ENCODE measurements at places on chromosomes 7 and 10.

DNA sequence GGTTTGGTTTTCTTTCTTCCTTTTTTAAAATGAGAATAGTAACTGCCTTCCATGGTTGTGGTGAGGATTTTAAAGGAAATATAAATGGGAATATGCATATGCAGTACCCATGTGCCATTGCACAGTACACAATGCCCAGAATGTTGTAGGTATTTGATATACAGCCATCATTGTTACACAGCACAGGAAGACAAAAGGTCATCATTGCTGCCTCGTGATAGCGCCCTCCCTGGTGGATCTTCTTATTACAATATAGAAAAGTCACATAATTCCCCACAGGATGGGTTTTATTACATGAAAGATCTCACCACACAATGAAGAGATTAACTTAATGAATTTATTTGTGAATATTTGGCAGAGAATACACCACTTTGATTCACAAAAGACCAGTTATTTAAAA lies 76.5 kb downstream of the PPP1R17 start:
- DNase-seq = no peak

GRCh38 chr10:78749898-78750297 lies 318.9 kb upstream of the ZMIZ1 start:
- no peak for DNase-seq

DNA sequence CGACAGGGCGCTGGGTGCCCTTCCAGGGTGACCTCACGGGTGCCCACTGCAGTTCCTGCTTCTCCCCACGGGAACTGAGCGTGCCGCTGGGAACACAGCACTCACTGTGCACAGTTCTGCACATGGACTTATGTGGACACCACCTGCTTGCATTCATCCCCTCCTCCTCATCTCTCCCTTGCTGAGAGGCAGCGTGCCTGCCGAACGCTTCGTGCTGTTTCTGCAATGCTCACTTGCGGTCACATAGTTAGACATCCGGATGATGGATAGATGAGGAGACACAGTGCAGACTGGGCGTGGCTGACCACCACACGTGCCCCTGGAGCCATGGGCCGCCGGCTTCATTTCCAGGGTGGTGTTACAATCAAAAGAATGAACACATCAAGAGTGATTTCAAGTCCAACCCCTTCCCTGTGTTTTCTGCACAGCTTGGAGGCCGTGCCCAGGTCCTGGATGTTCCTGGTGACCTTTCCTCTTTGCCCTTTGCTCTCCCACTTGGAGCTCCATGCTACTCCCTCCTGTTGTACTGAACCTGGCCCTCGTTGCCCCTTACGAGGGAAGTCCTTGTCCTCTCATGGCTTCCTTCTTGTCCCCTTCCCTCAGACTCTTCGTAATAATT lies 119.4 kb downstream of the VIPR2 start:
- no peak for DNase-seq

DNA sequence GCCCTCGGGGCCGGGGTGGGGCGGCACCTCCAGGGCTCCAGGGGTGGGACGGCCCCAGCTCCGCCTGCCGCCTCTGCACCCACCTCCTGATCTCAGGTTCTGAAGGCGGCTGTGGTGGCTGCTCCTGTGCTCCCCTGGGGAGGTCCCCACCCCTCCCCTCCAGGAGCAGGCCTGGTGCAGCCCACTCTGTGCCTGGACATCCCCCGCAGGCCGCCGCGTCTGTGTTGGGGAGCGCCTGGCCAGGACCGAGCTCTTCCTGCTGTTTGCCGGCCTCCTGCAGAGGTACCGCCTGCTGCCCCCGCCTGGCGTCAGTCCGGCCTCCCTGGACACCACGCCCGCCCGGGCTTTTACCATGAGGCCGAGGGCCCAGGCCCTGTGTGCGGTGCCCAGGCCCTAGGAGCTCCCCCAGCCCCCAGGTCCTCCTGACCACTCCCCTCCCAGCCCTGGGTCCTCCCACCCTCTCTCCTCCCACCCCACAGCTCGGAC lies 5.5 kb downstream of the CYP2W1 start:
- no peak for DNase-seq

DNA sequence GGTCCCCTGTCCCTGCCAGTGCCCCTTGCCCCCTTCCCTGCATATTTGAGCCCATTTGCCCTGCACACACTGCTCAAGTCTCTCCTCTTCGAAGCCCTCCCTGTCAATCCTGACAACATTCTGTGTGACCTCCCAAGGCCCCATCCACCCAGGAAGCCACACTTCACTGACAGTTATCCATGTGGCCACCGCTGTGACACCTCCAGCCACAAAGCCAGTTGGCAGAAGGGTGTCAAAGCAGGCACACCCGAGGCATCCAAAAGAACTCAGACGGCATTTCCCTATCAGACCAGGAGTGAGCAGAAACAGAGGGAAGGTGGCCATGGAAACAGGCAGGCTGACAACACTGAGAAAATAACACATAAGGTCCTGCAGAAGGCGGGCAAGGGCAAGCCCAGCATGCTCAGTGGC lies 4.6 kb downstream of the POLM start:
- DNase-seq = no peak

DNA sequence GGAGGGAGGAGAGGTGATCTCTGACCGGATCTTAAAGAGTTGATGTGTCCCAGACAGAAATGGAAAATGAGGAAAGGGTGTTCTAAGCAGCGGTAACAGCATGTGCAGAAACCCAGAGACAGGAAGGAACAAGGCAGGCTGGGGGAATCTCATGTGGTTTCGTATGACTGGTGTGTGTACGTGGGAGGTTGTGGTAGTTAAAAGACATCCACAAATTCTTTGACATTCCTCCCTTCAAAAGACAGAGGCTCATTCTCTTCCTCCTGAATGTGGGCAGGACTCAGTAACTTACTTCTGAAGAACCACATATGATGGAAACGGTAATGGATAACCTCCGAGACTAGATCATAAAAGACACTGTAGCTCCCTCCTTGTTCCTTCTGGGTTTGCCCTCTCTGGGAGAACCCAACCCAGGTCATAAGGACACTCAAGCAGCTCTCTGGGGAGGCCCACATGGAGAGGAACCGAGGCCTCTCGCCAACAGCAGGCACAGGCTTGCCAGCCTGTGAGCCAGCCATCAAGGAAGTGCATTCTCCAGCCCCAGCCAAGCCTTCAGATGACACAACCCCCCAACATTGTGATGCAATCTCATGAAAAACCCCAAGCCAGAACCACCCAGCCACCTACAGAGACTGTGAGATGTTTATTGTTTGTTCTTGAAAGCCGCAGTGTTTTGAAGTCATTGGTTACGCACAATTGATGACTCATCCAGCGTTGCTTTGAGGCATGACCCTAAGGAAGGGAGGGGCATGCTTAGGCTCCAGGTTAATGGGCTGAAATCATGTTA lies 116.0 kb downstream of the SLIT1 start:
- no peak for DNase-seq

GRCh38 chr7:55794527-55794926 lies 68.0 kb downstream of the SEPTIN14 start:
- no peak for DNase-seq

GRCh38 chr10:10259013-10259412 lies 758.7 kb upstream of the CELF2 start:
- DNase-seq = no peak

DNA sequence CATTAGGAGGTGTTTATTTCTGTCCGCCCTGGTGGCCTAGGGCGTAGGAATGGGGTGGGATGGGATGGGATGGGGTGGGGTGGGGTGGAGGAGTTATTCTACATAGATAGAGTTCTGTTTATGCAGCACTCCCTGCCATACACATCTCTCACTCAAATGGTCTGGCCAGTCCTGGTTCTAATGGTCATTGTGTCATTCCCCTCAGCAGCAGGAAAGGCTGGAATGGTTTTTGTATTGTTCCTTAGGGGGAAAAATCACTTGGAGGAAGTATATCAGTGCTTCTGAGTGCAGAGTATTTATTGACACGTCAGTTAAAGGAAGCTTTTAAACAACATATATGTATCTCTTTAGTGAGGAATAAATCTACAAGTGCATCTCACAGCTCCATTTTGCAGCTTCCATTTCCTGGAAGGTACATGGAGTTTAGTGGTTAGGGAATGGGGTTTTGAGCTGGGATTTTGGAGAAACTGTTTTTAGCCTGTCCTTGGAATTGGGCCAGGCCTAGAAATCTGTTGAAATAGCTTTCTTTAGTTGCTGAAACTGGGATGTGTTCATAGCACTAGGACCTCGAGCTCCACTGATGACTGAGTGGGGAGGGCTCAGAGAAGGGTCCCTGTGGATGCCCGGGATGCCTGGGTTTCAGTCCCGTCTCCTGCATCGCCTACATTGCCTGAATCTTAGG lies 8.3 kb downstream of the TSPAN14 start:
- DNase-seq = no peak

GRCh38 chr7:21318916-21319270 lies 109.0 kb upstream of the SP4 start:
- DNase-seq = no peak

- no peak for DNase-seq
Measured at GRCh38 chr7:98133181-98133580, 26.5 kb downstream of the LMTK2 start.

DNA sequence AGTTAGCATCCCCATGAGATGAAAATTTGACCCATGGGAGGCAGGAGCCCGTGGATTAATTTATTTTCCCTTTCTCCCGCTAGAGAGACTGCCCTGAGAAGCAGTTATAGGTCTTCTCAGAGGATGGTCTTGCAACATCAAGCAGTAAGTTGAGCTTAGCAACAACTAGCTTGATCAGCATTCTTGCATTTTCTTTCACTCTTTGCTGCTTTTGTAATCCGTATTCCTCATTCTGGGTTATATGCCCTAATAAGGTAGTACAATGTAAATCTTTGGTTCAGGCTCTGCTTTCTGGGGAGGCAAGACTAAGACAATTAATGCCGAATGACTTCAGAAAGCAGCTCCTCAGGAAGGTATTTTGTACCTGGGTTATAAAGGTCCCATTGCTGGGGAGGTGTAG lies 146.8 kb downstream of the FZD1 start:
- no peak for DNase-seq

GRCh38 chr10:28091913-28092312 lies 93.0 kb upstream of the ODAD2 start:
- DNase-seq = no peak

DNA sequence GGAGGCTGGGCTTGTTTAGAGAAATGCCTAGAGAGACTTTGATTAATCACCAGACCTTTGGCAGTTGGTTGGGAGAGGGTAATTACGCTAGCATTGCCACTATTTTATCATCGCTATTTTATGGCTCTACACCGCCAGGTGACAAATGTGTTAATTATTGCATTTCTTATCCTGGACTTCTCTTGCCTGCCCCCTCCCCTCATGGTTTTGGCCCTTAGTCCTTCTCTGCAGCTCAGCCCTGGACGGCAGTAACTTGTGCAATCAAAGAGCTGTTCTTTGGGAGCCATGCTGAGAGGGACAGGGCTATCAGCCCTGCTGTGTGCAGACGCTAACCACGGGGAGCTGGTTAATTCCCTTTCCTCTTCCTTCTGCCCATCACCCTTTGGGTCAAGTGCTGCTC lies 585.0 kb downstream of the AUTS2 start:
- no peak for DNase-seq

GRCh38 chr7:146090023-146090645 lies 26.5 kb upstream of the CNTNAP2 start:
- no peak for DNase-seq
